Activated CD4-positive, alpha-beta T cell treated with anti-CD3 and anti-CD28 coated beads for 1 hour (primary cell): ENCODE measurements at places on chromosomes 16 and 17.

DNA sequence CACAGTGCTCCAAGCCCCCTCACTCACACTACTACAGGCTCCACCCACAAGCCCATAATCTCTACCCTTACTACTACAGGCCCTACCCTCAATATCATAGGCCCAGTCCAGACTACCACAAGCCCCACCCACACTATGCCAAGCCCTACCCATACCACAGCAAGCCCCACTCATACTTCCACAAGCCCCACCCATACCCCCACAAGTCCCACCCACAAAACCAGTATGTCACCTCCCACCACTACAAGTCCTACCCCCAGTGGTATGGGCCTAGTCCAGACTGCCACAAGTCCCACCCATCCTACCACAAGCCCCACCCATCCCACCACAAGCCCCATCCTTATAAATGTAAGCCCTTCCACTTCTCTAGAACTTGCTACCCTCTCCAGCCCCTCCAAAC is 13.8 kb downstream of the RIPOR1 start:
- peak; percentile 45 for DNase-seq

DNA sequence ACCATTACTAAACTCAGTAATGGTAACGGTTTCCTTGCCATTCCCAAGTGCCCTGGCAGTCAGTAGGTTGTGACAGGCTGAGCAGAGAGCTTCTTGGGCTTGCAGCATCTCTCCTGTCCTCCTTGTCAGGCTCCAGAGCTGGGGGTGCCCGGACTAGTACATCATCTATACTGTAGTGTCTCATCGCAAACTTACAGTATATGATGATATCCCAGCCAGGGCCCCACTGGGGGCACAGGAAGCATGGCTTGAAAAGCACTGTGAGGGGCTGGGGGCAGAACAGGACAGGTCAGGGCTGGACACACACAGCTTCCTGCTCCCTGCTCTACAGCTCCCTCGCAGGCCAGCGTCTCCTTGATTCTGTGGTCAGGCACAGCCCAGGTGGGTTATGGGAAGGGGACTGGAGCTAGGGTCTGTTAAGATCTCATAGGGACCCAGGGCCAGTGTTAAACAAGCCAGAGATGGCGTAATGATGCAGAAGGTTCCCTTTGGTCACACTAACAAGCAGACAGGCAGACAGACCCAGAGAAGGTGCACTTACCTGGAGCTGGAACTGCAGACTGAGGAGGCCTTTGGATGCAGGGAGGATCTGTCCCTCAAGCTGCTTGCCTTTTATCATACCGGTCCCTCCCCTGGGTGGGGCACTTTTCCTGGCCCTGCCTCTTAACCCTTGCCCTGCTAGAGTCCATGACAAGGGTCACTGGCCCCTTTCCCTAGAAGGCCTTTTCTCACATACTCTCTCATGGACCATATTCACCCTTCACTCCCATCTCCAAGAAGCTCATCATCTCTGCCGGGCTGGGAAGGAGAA is 6.8 kb downstream of the ERAL1 start:
- no peak for DNase-seq

GRCh38 chr16:80040814-80041213 is 440.3 kb upstream of the MAF start:
- DNase-seq: no peak

DNA sequence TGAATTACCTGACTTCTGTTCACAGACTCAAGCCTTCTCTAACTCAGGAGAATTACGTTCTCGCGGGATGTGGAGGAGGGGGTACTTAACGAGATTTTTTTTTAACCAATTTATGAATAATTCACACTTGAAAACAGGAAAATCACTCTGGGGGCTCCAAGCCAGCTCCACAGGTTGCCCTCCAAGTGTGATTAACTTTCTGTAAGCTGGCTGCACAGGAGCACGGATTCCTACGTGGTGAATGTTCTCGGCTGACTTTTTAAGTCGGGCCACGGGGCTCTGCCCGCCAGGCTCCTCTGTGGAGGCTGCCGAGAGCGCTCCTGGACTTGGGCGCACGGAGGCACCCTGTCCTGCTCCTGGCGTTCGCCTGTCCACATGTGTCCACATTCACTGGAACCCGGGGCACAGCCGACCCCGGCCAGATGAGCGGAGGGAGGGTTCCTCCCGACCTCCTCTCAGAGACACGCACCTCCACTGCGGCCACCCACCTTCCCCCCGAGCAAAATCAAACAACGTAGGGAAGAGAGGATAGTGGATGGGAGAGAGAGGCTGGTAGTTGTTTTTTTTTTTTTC is 147.1 kb upstream of the CHMP6 start:
- no peak for DNase-seq

DNA sequence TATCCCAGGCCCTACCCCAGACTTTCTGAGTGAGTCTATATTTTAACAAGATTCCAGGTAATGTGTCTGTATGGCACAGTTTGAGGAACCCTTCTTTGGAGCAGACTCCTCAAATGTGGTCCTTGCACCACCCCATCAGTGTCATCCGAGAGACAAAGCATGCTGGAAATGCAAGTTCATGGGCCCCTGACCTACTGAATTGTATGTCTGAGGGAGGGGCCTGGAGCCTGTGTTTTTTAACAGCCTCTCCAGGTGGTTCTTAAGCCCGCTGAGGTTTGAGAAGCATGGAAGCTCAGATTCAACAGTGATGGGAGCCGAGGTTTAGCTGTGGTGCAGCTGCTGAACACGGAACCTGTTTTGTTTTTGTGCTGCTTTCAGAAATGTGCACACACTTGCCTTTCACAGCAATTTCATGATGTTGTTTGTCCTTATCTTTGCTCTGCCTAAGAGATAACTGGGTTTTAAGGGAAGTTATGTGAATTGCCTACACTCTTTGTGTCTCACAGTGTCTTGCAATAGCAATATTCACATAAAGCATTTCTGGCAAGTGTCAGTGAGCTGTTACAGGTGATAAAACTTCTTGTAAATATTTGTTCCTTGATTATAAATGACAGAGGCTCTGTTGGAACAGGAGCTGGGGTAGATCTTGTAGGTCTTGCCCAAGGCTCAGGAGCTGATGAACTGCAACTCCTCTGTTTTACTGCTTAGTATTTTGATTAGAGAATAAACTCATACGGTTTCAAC is 32.0 kb upstream of the IL34 start:
- DNase-seq: no peak

- DNase-seq: no peak
Measured at GRCh38 chr16:1045993-1046911, 26.3 kb upstream of the SSTR5 start.

- DNase-seq: no peak
Measured at GRCh38 chr17:66855204-66855603, 20.3 kb downstream of the CACNG5 start.

DNA sequence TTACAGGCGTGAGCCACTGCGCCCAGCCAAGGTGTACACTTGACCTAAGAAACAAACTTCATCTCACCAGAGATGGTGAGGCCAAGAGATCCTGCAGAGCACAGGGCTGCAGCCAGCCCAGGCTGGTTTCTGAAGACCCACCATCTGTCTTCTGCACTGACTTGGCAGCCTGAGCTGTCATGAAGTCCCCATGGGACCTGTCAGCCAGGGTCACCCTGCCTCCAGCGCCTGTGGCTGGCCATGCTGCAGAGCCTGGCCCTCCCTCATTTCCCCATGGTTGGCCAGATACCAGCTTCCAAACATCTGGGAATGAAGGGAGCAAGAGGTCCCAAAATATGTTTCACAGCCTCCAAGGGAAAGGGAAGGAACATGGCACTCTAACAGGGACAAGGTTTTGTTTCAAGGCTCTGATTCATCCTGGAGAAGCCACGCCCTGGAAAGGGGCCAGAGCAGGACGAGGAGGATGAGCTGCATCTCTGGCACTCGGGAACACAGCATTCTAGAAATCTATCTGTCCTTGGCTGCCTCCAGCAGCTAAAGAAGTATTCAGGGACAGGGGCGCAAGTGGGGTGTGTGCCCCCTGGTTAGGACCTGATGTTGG is 45.3 kb downstream of the DDX19A start:
- no peak for DNase-seq

DNA sequence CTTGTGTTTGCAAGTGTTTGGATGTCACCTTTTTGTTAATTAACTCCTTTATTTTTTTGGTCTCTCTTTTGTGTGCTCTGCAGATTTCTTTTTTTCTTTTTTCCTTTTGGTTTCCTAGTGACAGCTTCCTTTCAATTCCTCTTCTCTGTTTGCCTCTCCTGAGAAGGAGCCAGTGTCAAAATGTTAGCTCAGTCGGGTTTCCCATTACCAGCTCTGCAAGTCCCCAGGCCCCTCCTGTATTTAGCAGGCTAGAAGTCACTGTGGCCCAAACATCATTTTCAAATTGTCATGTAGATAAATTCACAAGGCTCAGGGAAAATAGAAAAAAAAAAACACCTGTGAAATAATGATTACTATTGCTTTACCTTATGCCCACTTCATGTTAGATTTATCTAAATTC is 1621.6 kb downstream of the CDH8 start:
- no peak for DNase-seq

DNA sequence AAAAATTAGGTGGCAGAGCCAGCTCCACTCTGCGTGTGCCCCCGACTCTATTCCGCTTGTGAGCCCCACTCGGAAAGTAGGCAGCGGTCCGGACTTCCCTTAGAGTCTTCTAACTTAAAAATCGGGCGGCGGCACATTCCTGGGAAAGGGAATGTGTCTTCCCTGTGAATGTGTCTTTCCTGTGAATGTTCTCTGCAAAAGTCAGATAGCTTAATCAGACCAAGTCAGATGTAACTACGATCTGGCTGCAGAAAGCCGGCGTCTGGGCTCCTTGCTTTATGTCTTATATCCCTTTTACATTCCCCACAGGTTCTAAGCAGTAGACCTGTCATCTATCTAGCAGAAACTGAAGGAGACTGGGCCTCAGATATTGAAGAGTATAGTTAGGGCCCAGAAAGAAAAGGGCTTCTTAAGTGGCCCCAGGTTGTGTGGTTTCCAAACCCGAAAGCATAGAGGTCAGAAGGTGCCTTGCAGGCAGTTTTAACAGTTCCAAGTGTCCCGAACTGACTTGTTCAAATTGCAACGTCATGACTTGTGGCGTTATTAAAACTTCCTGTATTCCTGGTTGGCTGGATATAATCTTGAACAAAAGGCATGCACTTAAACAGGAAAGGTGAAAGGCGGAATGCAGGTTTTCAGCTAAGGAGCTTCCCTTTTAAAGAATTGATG is 601 bp downstream of the PHKB start:
- DNase-seq: no peak

- DNase-seq: no peak
Measured at GRCh38 chr17:71260366-71260940, 860.4 kb upstream of the SOX9 start.

DNA sequence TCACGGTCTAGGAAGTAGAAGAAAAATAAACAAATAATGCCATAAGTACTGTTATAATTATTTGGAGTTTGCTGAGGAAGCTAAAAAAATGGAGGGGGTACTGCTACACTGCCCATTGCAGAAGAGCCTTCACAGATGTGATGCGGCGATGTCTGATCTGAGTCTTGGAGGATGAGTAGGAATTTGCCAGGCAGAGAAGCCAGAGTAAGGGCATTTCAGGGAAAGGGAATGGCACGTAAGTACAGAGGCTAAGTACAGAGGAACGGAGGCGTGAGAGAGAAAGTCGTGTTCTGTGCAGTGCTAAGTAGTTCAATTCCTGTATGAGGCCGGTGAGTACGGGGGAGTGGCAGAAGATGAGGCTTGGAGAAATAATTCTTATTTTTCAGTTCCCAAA is 741 bp upstream of the GRB2 start:
- DNase-seq: no peak

- no peak for DNase-seq
Measured at GRCh38 chr17:21272881-21273792, 11.4 kb upstream of the MAP2K3 start.

GRCh38 chr16:89064606-89065457 is 28.8 kb upstream of the ACSF3 start:
- DNase-seq: no peak

DNA sequence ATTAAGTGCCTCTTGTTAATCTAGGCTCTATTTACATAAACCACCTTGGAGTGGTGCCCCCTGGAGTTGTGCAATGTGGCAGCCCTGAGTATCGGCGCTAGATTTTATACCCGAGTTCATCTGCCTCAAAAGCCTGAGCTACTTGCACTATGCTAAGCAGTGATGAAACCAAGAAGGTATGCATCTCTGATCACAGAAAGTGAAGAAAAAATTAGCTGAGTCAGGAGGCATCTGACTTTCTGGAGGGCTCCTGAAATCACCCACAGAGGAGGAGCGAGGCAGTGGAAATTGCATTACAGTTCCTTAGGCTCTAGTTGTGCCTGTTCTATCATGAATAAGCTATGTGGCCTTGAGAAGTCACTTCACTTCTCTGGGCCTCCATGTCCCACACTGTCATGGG is 80.3 kb upstream of the PSMD7 start:
- DNase-seq: no peak

DNA sequence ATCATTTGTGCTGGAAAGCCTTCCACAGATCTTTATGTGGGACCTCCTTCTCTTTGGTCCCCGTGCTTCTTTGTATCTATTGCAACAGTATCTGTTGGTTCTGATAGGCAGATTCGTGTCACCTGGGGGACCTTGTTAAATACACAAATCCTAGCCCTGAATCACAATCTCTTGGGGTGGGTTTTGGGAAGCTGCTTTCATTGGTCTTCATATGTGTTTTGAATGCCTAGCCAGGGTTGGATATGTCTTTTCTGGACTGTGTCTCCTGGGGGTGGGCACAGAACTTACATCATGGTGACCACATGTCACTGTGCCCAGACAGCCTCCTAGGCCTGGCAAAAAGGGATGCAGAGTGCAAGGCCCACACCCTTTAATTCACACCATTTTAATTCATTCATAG is 81.0 kb upstream of the HNF1B start:
- DNase-seq: no peak

DNA sequence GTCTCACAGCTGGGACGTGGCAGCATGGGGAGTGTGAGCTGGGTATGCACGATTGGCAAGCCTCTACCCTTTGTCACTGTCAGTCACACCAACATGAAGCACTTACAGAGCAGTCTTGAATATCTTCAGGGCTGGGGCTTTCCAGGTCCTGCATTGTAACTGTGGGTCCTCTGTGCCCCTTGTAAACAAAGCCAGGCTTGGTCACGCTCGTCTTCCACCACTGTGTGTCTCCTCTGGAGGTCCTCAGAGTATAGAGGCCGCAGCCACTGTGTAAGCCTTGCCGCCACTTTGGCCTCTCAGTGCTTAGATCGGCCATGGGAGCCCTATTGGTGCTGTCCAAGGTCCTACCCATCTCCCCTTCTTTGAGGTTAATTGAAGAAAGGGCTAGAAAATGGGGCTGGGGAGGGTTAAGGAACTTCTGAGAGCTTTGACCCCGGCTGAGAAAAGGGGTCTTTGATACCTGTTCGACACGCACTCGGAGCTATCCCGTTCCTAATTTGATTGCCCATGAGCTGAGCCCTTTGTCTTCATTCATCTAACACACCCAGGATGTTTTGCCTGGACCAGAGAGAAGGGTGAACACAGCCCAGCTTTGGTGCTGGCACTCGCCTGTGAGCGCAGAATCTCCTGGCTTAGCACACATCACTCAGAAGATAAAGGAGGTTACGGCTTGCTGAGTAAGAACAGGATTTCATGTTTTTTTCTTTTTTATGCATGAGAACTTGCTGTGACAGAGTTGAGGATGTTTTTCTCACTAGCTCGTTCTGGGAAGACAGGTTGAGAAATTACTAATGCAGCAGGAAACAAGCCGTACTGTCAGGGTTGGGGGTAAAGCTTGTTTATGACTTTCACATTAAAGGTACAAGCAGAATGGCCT is 267.9 kb downstream of the CPPED1 start:
- DNase-seq: no peak

GRCh38 chr16:54631782-54632181 is 298.9 kb upstream of the IRX5 start:
- DNase-seq: no peak
